ENCODE measurements at places on chromosomes 7 and 10.

- no peak for DNase-seq
These were observed 19.8 kb downstream of the COL1A2 start for GRCh38 chr7:94414481-94414880.

DNA sequence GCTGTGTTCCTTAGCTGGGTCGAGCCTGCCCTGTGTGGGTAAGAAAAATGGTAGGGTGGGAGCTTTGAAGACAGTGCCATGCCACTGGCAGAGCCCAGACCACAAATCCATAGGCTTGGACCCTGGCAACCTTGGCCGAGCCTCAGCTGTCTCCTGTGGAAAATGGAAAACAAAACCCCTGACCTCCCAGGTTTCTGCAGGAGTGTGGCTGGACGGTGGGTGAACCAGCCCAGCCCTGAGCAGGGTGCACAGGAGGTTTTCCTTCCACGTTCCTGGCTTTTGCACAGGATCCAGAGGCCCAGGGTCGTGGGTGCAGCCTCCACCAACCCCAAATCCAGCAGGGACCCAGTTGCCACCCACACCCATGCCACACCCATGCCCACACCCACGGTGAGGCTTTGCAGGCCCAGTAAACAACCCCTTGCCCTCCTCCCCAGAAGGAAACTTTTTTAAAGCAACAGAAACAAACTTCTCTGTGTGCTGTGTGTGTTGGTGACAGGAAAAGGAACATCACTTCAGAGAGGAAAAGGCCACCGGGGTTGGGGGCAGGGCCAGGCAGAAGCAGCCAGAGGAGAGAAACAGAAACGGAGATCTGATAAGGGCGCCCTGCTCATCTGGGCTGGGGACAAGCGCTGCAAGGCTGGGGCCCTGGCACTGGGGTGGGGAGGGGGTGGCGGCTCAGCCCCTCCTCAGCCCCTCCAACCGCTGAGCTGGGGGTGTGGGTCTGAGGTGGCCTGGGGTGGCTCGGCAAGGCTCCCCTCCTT, 20.7 kb upstream of the ZMIZ1 start:
- DNase-seq, result no peak

DNA sequence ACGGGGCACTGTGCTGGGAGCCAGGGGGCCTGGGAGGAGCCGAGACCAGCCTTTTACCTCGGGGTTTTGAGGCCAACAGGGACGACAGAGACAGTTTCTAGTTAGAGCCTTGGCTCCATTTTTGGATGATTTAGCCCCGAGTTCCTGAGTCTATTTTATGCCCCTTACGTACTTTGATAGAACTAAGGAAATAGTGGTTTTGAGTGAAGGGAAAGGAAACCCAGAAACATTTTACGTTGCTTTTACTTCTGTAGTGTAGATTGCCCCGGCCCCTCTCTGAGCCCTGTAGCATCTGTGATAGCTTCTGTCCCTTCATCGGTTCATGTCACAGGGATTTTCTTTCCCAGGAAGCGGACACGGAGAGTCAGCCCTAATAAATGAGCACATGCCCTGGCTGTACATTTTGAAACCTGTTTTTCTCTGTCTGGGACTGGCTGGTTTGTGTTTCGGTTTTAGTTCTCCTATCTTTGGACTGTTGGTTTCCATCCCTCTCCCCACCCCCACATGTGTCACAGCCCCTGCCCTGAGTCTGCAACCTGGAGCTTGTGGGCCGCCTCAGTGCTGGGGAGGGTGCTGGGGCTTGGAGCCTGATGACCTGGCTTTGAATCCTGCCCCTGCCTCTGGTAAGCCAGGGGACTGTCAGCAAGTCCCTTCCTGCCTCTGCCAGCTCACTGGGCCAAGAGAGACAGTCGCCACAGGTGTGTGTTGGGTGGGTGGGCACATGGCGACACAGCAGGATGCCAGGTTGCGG, 6.9 kb upstream of the ORAI2 start:
- DNase-seq, result no peak

DNA sequence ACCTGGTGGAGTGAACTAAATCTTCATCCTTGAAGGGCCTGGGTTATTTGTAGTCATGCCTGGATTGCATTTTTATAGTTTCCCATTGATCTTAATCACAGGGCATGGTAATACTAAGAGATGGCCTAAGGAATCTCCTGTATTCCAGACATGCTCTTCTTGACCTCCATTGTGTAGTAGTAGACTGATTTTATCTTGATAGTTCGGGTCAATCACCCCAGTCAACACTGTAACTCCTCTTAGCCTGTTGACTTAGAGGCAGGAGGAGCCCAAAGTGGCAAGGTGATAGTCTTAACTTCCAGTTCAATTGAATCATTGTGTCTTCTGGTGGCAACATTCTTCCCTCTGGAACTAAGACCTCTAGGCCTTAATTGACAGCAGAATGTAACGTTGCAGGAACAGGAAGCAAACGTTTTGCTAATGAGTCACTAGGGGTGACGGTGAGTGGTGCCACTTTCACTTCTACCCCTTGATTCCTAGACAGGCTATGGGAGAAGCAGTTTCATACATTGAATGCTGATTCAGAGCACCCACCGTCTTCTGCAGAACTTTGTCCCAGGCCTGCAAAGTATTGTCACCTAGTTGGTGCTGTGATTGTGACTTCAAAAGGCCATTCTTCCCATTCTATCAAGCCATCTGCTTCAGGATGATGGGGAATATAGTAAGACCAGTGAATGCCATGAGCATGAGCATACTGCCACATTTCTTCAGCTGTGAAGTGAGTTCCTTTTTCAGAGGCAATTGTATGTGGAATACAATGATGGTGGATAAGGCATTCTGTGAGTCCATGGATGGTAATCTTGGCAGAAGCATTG, 24.0 kb upstream of the PAPSS2 start:
- peak; percentile 94 for DNase-seq

GRCh38 chr10:60937784-60938654, 6.0 kb downstream of the RHOBTB1 start:
- DNase-seq, result no peak

DNA sequence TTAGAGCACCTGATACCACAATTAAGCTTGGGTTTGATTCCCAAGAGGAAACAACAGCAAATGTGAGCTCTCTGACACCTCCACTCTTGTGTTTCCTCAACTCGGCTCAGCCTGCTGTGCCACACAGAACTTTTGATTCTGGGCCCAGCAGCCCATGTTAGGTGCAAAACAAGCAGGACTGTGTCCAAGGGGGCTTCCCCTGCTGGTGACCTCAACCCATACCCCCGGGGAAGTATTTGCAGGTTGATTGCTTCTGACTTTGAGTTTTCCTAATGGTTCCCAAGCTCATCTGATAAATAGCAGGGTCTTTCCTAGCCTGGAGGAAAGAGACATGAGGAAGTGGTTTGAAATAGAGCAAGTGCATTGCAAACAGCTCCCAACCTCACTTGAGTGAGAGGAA, 43.5 kb upstream of the ADAM12 start:
- DNase-seq, result no peak

GRCh38 chr10:113058523-113059370, 108.7 kb downstream of the TCF7L2 start:
- peak; percentile 77 for DNase-seq

- DNase-seq, result no peak
These were observed 14.8 kb upstream of the CH25H start for GRCh38 chr10:89221919-89222318.

- DNase-seq, result no peak
These were observed 343.9 kb upstream of the ZMIZ1 start for GRCh38 chr10:78724846-78725245.

DNA sequence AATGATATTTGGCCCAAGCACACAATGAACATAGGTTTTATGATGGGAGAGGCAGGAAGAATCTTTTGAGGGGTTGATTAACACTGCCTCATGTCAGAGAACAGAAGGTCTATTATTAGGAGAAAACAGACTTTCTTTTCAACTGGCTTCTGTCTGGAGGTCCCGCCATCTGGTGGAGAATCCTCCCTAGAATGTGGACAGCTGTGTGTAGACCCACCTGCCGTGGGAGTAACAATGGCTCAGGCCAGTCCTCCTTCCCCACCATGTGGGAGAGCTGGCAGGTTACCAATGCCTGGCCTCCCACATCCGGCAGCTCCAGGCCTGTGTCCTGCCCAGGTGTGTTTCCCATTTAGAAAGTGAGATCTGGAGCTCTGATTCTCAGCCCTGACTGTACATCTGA, 70.4 kb upstream of the AOAH start:
- DNase-seq, result no peak

GRCh38 chr10:74855439-74855838, 29.0 kb downstream of the KAT6B start:
- DNase-seq, result no peak

GRCh38 chr10:5940807-5941218, 36.5 kb downstream of the IL15RA start:
- no peak for DNase-seq

- no peak for DNase-seq
These were observed 23.8 kb upstream of the STN1 start for GRCh38 chr10:103941801-103942200.

DNA sequence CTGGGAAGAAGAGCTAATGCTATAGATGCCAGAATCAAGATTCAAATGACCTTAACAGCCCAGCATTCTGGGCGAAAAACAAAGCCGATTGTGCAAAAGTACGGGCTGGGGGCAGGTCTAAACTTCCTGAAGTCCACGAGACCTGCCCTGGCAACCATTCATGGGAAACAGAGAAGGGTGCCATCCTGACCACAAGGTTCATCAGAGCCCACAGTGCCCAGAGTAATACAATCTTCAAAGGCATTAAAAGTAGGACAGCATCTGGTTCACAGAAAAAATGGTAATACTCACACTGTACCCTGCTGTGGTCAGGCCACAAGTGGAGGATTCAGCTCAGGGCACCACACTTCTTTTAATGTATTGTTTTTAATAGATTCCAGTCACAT, 36.1 kb downstream of the SORBS1 start:
- DNase-seq, result no peak

DNA sequence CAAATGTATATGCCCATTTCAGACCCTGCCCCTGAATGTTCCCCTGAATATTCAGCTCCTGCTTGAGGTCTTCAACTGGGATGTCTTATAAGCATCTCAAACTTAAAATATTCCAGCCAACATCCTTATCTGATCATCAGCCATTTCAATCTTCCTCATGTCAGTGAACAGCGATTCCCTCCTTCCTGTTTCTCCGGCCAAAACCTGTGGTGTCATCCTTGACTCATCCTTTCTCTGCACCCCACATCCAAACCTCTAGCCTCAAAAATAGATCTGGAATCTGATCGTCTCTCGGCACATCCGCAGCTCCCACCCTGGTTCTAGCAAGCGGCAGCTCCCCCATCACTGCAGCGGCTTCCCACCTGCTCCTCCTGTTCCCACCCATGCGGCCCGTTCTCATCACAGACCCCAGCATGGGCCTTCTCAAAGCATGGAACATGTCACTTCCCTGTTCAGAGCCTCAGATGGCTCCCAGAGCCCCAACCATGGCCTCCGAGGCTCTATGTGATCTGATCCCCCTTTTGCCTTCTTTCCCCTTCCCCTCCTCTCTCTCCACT, 165.7 kb downstream of the HECW1 start:
- no peak for DNase-seq

Data from islet precursor cell (in vitro differentiated cells).